IMR-90 (cell line): ENCODE measurements at places on chromosomes 11 and 22.

DNA sequence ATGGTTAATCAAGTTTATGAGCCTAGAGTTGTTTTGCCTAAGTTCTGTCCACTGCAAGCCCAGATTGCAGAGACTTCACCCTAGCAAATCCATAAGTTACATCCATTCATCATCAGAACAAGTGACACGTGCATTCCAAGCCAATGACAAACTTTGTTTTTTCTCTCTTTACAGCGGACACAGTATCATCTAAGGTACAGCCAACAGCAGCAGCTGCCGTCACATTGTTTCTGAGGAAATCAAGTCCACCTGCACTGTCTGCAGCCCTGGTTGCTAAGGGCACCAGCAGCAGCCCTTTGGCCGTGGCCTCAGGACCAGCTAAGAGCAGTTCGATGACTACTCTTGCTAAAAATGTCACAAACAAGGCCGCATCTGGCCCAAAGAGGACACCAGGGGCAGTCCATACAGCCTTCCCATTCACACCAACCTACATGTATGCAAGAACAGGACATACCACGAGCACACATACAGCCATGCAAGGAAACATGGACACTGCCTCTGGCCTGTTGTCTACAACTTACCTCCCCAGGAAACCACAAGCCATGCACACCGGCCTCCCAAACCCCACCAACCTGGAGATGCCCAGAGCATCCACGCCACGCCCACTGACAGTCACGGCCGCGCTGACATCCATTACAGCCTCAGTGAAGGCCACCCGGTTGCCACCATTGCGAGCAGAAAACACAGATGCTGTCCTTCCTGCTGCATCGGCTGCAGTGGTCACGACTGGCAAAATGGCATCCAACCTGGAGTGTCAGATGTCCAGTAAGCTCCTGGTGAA is 155.8 kb downstream of the C11orf91 start:
- DNase-seq: no peak
- H3K27ac ChIP-seq: no peak overlapping the region
- no peak overlapping the region for H3K4me3 ChIP-seq
- H3K36me3 ChIP-seq: no peaks in the 10 kb centered on the region
- peaks cover 2% of the 10 kb centered on the region; the same call in 1 of the 2 replicates for H3K4me1 ChIP-seq
- H3K27me3 ChIP-seq: no peaks in the 10 kb centered on the region

DNA sequence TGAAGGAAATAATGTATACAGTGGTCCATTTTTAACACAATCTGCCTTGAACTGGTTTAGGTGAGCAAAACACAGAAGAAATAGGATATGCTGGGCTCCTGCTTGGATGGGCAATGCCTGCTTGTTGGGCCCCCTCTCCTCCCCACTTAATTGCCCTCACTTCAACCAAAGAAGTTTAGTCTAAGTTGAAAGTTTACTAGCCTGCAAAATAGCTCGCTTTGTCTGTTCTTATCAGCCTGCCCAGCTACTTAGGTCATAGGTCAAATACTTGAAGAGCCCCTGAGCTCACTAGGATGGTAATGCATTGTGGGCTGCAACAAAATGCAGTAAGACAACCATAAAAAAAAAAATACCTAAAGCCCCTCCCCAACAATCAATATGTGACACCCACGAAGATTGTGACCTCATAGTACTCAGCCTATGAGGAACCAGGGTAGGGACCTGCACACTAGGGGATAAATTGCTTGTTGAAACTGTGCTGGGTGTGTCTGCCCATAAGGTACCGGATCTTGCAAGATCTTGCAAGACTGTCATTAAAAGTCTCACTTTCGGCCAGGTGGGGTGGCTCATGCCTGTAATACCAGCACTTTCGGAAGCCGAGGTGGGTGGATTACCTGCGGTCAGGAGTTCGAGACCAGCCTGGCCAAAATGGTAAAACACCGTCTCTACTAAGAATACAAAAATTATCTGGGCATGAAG is 10.9 kb downstream of the DRICH1 start:
- H3K27ac ChIP-seq: no peak overlapping the region
- H3K4me1 ChIP-seq: no peaks in the 10 kb centered on the region
- no peak for DNase-seq

GRCh38 chr22:27029584-27030130 is 372.3 kb downstream of the MIAT start:
- no peak overlapping the region for H3K27ac ChIP-seq
- no peak for DNase-seq
- no peaks in the 10 kb centered on the region for H3K4me1 ChIP-seq

- H3K27ac ChIP-seq: no peak overlapping the region
- 0 out of 2 replicates have a peak, but pooled peaks cover 2% of the 10 kb centered on the region for H3K4me1 ChIP-seq
- no peaks in the 10 kb centered on the region for H3K36me3 ChIP-seq
- H3K27me3 ChIP-seq: peaks cover 20% of the 10 kb centered on the region
These were observed 62.6 kb upstream of the PHF21B start for GRCh38 chr22:45072322-45072903.

DNA sequence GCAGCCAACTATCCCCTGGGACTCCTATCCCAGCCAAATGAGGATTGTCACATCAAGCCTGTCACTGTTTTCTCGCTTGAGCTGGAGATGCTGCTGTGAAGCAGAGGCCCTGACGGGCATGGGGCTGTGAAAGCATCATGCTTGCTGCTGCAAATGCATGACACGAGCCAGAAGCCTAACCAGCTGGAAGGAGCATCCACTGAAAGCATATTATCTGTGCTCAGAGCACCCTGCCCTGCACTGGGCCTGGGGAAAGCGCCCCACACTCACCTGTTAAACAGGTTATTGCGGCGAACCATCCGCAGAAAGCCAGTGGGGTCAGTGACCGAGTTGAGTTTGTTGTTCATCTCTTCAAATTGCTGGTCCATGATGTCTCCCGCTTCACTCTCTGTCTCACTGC is 110.9 kb upstream of the PITPNB start:
- H3K27ac ChIP-seq: no peak overlapping the region
- DNase-seq: no peak
- H3K4me1 ChIP-seq: peaks cover 18% of the 10 kb centered on the region

DNA sequence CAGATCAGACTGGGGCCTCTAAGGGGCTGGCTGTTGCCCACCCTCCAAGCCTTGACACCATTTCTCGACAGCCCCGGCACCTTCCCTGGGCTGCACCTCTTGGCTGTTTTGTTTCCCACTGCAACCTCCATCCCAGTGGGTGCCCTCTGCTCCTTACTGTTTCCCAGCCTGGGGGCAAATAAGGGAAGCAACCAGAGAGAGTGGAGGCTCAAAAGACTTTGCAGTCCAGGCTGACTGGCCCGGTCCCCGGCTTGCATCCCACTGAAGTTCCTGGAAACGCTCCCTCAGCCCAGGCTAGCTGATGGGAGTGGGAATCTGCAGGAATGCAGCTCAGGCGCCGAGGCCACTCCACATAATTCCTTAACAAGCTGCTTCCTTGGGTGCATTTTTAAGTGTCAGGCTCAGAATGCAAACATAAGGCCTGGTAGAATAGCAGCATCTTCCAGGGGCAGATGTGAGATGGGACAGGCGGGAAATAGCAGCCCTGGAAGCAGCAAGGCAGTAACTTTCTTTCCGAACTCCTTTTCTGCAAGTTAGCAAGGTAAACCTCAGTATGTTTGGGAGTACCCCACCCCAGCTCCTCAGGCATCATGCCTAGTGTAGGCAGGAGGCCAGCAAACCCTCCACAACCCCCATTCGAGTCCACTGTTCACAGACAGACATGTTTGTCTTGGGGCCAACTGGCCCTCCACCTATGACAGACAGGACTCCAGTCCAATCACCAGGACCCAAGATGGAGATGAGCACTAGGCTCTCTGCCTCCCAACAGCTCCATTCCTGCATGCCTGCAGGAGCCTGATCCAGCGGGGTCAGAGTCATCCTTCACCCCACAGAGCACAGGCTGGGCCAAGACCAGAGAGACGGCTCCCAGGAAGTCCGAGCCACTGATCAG is 39.3 kb downstream of the RPL27A start:
- no peak overlapping the region for H3K4me3 ChIP-seq
- H3K36me3 ChIP-seq: peaks cover 31% of the 10 kb centered on the region
- H3K27ac ChIP-seq: peak overlapping the region; percentile 99
- peaks cover 54% of the 10 kb centered on the region for H3K4me1 ChIP-seq

- H3K4me3 ChIP-seq: no peak overlapping the region
- no peaks in the 10 kb centered on the region for H3K4me1 ChIP-seq
- DNase-seq: no peak
These were observed 419.2 kb downstream of the BUD13 start for GRCh38 chr11:116353589-116353988.
